ENCODE measurements at places on chromosomes 3 and 15.

DNA sequence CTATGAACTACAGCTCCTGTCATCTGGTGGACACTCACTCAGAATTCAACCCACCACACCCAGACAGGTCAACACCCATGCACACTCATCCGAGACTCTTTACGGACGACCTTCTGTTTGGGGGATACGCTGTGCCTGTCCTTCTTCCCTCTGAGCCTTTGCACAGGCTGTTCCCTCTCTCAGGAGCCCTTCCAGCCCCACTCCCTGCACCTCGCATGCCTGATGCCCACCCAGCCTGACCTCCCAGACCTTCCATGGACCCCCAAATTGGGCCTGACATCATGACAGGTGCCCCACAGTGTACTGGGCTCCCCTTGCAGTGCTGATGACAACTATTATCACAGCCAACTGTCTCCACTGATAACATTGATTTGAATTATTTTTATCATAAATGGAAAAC lies 135.8 kb downstream of the NSMCE3 start:
- no peak for DNase-seq

GRCh38 chr3:50258029-50258680 lies 10.8 kb upstream of the SEMA3B start:
- no peak for DNase-seq

- no peak for DNase-seq
Observed at GRCh38 chr3:4520033-4520816, 27.1 kb downstream of the ITPR1 start.

GRCh38 chr3:57556459-57557084 lies 498 bp downstream of the PDE12 start:
- no peak for DNase-seq

DNA sequence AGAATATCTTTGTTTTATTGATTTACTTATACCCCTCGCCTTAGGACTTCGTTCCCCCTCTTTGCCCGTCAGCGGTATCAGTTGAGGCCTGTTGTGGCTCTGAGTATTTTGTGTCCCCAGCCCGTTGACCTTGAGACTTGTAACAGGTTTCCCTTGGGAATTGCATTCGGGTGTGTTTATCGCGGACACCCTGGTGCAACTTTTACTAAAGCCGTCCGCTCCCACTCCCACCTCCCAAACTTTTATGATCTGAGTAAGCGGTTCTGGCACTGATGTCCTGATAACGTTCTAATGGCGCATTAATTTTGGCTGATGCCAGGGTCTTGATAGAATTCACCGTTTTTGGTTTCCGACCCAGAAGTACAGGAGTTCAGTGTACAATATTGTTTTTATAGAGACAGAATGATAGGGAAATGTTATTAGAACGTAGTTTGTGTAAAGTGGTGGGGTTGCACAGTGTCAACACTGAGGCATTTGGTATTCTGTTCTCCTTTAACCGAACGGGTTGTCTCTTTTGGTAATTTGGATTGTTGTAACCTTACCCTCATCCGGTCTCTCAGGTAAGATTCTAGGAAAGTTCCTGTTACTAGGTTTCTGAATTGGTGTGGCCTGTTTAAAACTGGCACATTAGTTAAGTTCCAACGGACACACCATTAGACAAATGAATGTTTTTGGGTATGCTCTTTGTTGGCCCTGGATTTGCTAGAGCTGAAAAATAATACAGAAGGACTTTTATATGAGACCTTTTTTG lies 47.8 kb downstream of the OIP5 start:
- DNase-seq = peak; percentile 23

DNA sequence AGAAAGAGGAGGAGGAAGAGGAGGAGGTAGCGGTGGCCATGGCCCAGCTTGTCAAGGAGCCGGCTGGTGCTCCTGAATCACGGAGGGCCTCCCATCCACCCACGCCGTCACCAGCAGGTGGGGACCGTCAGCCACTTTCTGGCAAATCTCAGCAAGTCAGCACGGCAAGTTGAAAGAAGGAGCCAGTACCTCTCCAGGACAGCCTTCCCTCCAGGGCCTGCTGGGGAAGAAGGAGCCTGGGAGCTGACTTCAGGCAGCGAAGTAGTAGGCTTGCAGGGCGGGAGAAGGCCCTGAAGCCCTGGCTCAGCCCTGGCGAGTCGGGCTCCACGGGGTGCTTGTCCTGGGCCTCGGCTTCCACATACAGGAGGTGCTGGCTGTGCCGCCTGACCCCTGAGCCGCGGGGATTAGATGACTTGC lies 99.2 kb upstream of the TRPM1 start:
- peak; percentile 46 for DNase-seq

DNA sequence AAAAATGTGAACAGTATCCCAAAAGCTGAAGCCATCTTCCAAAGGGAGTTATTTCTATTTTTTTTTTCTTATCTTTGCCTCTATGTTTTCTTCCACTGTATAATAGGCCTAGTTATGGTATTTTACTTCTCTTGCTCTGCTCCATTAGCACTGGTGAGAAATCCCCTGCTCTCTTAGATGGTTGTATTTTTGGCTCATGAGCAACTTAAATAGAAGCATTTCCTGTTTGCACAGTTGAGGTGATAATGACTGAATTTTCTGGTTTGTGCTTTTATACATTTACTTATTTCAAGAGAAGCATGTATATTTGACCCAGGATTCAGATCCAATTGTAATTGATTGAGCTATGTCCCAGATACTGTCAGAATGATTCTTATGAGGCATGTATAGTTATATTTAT lies 61.6 kb upstream of the CD200R1L start:
- no peak for DNase-seq

DNA sequence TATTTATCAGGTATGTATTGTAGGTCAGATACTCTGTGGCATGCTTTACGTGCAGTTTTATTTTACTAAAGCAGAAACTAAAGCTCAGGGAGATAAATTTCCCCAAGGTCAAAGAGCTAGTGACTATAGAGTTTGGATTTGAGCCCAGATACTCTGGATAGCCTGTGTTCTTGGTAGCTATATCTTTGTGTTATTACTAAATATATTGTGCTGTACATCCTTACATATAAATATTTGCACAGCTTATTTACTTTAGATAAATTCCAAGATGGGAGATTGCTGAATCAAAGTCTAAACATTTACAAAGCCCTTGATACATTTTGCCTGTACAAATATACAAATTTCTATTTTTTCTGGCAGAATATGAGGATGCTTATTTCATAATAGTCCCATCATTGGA lies 660.9 kb upstream of the NAALADL2 start:
- no peak for DNase-seq

DNA sequence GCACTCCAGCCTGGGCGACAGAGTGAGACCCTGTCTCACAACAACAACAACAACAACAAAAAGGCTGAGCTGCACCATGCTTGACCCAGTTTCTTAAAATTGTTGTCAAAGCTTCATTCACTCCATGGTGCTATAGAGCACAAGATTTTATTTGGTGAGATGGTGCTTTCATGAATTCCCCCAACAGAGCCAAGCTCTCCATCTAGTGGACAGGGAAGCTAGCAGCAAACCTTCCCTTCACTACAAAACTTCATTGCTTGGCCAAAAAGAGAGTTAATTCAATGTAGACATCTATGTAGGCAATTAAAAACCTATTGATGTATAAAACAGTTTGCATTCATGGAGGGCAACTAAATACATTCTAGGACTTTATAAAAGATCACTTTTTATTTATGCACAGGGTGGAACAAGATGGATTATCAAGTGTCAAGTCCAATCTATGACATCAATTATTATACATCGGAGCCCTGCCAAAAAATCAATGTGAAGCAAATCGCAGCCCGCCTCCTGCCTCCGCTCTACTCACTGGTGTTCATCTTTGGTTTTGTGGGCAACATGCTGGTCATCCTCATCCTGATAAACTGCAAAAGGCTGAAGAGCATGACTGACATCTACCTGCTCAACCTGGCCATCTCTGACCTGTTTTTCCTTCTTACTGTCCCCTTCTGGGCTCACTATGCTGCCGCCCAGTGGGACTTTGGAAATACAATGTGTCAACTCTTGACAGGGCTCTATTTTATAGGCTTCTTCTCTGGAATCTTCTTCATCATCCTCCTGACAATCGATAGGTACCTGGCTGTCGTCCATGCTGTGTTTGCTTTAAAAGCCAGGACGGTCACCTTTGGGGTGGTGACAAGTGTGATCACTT lies 2.0 kb downstream of the CCR5 start:
- DNase-seq = no peak

DNA sequence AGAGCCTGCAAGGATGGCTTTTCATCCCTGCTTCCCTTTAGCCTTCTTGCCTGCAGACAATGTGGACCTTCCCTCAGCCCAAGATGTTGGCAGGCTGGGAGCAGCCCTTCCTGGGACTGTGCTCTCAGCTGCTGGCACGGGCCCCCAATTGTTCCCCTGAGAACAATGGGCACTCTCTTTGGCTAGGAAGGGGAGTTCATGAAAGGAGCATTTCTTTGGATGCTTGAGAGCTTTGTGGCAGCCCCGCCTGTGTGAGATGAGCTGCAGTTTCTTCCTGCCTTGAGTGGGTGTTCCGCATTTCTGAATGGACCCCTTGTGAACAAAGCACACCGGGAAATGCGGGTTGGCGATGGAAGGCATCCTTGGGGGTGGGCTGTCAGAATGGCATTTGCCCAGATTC lies 35.0 kb upstream of the BSN start:
- DNase-seq = no peak

- no peak for DNase-seq
Observed at GRCh38 chr3:46681387-46681786, 12.1 kb downstream of the ALS2CL start.

GRCh38 chr3:56990641-56991015 lies 69.8 kb upstream of the SPATA12 start:
- DNase-seq = no peak

- DNase-seq = no peak
Observed at GRCh38 chr3:121064121-121064520, 156.1 kb downstream of the STXBP5L start.

DNA sequence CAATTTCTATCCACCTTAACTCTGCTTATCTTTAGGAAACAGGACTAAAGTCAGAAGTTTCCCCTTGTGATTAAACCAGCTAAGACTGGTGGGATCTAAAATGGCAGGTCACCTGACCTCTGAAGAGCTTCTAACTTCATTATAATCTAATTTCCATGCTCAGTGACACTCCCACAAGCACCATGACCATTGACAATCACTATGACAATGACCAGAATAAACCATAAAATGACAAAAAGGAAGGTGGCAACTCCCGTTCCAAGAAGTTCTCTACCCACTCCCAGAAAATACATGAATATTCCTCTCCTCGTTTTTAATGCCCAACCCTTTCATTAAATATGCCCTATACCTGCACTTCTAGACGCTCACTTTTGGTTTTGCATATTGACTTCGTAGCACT lies 471.2 kb upstream of the CCDC54 start:
- no peak for DNase-seq

DNA sequence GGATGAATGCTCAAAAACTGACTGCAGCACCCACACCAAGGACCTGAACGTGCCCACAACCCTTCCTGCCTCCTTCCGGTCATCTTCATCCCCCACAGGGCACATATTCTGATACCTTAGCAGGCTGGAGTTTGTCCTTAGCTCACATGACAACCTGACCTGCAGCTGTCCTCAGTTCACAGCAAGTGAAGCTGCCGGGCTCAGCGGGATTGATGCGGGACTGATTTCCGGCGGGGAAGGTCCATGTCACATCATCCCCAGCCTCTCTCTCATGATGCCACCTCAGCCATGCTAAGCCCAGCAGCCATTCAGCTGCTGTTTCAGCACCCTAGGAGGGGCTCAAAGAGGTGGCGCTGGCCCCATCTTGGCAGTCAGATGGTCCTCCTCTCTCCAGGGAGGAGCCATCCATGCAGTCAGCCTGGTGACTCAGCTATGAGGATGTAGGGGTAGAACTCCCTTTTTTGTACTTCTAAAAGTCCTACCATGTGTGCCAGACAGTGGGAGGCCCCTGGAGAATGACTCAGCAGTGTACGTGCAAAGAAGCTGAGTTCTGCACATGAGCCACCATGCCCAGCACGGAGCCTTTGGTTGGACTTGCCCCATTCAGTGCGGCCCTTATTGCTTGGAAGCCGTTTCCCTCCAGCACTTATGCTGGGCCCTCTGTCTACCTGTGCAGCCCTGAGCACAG lies 9.5 kb downstream of the CA12 start:
- no peak for DNase-seq

GRCh38 chr3:138196023-138196422 lies 8.9 kb downstream of the ARMC8 start:
- DNase-seq = no peak

DNA sequence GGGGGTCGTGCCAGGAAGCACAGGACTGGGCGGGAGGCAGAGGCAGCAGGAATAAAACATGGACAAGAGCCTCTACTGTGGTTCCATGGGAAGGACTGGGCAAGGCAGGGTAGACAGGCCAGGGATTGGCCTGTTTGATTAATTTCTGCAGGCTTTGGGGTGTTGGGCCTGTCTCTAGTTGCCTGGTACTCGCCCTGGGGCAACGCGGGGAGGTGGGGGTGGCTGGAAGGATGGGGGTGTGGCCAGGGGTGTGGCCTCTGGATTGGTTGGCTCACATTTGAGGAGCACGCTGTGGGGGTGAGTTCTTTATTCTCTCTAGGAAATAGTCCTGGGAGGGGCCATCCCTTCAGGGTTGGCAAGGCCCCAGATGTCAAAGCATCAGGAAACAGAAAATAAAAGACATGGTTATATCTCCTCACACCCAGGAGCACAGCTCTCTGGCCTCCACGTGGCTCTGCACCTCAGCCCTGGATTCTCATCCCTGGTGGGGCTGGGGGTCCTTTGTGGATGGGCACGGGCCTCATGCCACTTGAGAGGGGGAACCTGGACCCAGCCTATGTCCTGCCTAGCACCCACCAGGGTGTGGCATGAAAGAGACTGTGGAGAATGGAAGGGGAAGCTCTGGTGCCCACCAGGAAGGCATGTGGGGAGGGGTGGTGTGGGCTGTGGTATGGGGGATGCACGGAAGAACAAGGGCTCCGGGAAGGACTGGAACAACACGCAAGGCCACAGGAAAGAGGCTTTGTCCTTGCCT lies 223.0 kb upstream of the LYSMD4 start:
- DNase-seq = peak; percentile 0

DNA sequence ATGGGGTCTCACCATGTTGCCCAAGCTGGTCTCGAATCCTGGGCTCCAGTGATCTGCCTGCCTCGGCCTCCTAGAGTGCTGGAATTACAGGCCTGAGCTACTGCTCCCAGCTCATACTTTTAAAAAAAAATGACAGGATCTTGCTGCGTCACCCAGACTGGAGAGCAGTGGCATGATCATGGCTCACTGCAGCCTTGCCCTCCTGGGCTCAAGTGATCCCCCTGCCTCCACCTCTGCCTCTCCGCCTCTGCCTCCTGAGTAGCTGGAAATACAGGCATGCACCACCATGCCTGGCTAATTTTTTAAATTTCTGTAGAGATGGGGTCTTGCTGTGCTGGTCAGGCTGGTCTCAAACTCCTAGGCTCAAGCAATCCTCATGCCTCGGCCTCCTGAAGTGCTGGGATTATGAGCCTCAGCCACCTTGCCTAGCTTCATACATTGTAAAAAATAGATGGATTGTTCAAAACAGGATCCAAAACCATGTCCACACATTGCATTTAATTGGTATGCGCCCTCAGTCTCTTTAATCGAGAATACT lies 8.9 kb downstream of the PHLDB2 start:
- DNase-seq = no peak

- DNase-seq = no peak
Observed at GRCh38 chr3:190840146-190840545, 22.3 kb downstream of the GMNC start.

- peak; percentile 84 for DNase-seq
Observed at GRCh38 chr3:126752303-126753190, 48.5 kb downstream of the CHCHD6 start.

- no peak for DNase-seq
Observed at GRCh38 chr3:99949956-99950670, 132.5 kb downstream of the CMSS1 start.

GRCh38 chr3:46067401-46067800 lies 40.1 kb upstream of the XCR1 start:
- no peak for DNase-seq

All from HuH-7 (cell line).